ENCODE measurements at places on chromosomes 1 and 21.
A peak's percentile ranks its signal among the peaks of the same experiment; 100 is the strongest.

DNA sequence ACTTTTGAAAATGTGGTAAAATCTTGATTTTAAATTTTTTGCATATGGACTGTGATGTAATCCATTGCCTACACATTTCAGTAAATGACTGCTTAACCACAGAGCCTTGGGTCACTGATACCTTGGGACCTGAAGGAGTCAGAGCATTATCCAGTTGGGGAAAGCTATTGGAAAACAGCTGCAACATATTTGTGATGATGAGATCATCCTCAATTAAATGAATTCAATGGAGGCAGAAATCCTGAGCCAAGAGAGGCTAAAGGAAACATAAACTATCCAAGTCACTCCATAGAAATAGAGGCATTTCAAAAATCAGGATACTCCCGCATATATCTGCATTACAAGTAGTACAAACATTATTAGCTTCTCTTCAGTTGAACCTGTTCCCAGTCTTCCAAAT lies 99.8 kb upstream of the PRMT6 start:
- no peak for DNase-seq

GRCh38 chr1:205319081-205320018 lies 2.2 kb downstream of the NUAK2 start:
- no peak for DNase-seq

GRCh38 chr1:183185941-183186490 lies at the start of gene LAMC2:
TSS of gene LAMC2 (plus strand) at chr1:183186264. CDS start at chr1:183186353, 89 bp downstream.
- peak; percentile 85 for DNase-seq

GRCh38 chr1:93516164-93516563 lies 68.2 kb downstream of the FNBP1L start:
- DNase-seq, result peak; percentile 9

GRCh38 chr1:119279456-119280381 lies 88.9 kb upstream of the HAO2 start:
- peak; percentile 18 for DNase-seq

DNA sequence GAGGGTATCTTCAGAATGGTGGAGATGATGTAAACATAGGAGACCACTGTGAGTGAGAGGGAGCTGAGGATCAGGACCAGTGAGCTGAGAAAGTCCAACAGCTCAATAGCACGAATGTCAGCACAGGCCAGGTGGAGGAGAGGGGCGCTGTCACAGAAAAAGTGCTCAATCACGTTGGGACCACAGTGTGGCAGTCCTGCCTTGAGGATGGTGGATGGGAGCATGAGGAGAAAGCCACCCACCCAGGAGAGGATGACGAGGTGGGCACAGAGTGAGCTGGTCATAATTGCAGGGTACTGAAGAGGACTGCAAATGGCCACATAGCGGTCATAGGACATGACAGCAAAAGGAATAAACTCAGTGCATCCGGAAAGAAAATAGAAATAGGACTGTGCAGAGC lies 8.1 kb downstream of the OR11L1 start:
- DNase-seq, result no peak

DNA sequence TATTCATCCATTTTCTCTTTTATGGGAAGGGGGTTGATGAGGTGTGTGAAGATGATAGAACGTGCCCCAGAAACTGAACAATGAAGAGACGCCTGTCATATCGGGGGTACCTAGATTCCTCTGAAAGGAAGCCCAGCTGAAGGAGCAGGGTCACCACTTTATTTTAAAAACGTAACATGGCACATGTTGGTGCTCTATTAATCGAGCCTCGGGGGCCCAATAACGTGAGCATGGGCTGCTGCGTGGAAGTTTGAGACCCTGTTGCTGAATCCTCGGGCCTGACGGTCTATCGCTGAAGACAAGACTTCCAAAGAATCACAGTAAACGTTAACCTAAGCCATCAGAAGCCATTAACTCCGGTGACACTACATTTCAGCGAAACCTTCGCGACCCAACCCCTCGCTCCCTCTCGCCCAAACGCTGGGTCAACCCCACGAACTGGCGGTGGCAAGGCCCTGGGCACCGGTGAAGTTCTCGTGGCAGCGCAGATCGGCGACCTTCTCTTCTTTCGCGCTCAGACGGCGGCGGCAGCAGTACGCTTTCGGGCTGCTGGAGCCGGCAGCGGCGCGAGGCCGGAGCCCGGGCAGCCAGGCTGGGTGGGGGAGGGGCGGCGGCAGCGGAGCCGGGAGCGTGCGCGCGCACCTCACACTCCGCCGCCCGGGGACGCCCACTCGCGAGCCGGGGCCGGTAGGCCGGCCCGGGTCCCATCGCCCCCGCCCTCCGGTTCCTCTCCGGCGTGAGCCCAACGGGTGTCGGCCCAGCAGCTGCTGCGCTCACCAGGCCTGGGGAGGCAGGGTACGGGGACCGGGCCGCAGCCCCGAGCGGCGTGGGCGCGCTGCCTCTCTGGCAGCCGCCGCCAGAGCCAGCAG lies 838 bp upstream of the MAN1A2 start:
- DNase-seq, result peak; percentile 93

GRCh38 chr1:195026792-195027191 lies 1581.4 kb downstream of the KCNT2 start:
- no peak for DNase-seq

GRCh38 chr1:67489643-67490042 lies 59.4 kb upstream of the SERBP1 start:
- peak; percentile 65 for DNase-seq

- DNase-seq, result no peak
These were observed 180.5 kb upstream of the GORAB start for GRCh38 chr1:170351366-170351946.

GRCh38 chr1:34746785-34747637 lies 7.8 kb upstream of the GJB5 start:
- no peak for DNase-seq

DNA sequence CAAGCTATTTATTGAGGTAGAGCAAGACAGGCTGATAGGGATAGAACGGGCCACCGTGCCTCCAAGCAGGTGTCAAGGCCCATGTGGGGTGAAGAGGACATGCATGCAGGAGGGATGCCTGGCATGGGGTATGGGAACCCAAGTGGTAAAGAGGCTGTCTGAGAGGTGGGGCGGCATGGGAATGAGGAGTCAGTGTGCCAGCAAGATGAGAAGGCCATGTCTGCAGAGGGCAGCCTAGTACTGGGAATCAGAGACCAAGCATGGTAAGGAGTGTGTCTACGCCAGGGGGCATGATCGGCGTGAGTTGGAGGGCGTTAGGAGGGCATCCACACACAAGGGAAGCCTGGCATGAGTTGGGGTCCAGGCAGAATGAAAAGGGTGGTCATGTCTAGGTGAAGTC lies 303.7 kb upstream of the PLD5 start:
- DNase-seq, result no peak

GRCh38 chr1:180311011-180311730 lies 81.1 kb downstream of the LHX4 start:
- no peak for DNase-seq

- no peak for DNase-seq
These were observed 3.4 kb upstream of the KRTAP10-5 start for GRCh38 chr21:44583800-44584147.

DNA sequence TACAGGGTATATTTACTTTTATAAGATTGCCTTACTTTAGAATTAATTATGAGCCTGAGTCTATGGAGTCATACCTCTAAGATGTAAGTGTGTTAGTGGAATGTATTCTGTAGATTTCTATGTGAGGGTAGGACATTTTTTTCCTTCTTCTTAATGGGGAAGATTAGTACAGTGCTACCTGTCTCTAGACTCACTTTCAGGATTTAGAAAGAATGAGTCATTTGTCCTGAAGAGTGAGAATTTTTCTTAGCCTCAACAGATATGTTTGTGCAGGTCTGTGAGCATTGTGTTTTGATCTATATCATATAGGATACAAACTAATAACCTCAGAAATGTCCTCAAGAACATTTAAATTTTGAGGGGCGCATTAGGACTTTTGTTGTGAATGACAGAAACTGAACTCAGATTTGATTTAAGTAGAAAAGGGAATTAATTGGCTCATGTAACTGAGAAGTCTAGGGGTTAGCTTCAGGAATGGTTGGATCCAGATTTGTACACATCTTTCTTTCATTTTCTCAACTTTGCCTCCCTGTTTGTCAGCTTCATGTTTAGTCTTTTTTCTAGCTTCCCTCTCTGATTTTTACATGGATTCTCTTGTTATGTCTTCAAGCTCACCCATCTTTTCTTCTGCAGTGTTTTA lies 45.3 kb downstream of the TTC3 start:
- DNase-seq, result no peak

DNA sequence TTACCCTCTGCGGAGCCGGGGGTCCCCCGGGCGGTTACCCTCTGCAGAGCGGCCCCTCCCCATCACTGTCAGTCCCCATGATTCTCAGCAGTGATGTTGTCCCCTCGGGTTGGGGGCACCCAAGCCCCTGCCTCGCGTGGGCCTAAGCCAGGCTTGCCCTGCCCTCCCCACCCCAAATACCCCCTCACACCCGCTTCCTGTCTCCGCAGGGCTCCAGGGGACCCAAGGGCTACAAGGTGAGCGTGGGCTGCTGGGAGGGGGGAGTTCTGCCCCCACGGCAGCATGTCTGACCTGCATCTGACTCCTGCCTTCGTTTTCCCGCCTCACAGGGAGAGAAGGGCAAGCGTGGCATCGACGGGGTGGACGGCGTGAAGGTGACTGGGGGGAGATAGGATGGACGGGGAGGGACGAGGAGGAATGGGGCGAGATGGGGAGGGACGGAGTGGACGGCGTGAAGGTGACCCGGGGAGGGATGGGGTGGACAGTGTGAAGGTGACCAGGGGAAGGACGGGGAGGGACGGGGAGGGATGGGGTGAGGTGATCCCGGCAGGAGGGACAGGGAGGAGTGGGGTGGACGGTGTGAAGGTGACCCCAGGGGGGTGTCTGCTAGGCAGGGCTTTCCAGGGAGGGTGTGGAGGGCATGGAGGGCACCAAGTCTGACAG lies 8.6 kb downstream of the COL6A1 start:
- no peak for DNase-seq

DNA sequence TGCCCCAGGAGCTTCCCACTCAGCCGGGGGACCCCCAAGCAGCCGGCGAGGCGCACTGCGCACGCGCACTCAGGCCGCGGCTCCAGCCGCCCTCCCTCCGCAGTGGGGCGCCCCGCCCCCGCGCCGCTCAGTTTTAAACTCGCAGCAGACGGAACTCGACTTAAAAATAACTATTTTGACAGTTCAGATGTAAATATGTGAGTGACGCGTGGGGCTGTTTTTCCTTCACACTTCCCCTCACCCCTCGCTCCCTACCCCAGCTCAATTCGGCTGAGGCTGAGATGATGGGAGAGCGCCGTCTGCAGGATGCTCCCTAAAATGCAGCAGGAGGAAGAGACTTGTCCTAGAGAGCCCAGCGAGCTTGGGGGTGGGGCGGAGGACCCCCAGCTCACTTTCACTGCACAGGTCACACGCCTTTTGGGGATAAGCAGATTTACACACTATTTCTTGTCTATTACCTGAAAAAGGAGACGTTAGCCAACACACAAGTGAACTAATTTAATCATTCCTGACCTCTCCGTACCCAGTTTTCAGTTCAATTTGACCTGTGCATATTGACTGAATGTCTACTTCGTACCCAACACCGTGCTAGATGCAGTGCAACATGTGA lies 8.9 kb upstream of the LEMD1 start:
- peak; percentile 77 for DNase-seq

DNA sequence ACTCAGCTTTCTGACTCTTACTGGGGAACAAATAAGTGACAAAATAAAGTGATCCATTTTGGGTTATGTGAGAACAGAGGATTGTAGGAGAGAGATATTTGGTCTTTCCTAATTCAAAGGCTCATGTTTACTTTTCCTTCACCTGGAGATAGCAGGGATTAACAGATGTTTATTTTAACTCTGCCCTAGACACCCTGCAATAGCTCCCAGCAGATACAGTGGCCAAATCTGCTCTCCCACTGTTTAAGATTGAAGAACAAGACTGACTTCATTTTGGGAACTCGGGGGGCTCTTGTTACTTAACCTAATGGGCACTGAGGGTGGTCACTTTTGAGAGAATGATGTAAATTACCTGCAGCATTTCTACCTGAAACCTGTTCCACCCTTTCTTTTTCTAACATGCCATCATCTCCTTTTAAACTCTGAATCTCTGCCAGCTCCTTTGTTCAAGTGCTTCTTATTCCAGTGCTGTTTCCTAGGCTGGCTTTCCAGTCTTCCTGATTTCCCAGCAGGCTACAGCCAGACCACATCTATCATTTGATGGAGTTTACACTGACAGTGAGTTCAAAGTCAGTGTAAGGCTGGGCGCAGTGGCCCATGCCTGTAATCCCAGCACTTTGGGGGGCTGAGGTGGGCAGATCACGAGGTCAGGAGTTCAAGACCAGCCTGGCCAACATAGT lies 90.0 kb downstream of the SELENOF start:
- DNase-seq, result no peak

DNA sequence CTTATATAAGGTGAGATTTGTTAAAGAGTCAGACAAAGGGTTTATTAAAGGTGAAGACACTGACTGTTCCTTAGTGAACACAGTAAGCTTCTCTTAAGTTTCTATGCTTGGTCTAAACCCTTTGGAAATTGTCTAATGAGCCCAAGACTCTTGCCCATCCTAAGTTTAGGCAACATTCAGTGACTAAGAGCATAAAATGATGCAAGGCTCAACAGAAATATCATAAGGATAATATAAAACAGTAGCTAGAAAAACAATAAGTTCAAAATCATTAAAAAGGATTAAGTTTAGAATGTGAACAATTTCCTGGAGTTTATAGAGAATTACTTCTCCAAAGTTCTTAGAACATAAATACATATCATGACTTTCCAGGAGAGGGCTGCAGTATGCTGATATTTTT lies 108.9 kb upstream of the PDC start:
- no peak for DNase-seq

DNA sequence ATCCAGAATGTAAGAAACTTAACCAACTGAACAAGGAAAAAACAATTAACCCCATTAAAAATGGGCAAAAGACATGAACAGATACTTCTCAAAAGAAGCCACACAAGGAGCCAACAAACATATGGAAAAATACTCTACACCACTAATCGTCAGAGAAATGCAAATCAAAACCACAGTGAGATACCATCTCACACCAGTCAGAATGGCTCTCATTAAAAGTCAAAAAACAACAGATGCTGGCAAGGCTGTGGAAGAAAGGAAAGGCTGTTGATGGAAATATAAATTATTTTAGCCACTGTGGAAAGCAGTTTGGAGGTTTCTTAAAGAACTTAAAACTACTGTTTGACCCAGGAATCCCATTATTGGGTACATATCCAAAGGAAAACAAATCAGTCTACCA lies 51.2 kb downstream of the RGS4 start:
- DNase-seq, result no peak

GRCh38 chr1:176944606-176945005 lies 219.9 kb downstream of the ASTN1 start:
- no peak for DNase-seq

DNA sequence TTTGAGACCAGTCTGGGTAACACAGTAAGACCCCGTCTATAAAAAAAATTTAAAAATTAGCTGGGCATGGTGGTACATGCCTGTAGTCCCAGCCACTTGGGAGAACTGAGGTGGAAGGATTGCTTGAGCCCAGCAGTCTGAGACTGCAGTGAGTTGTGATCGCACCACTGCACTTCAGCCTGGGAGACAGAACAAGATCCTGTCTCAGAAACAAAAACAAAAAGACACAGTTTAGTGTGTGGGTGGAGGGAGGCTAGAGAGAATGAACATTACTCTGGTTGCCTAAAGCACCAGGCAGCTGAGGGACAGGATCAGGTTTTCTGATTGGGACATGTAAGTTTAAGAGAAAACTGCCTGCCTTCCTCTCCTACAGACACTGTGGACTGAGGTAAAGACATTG lies 42.3 kb downstream of the VAMP4 start:
- DNase-seq, result no peak

- peak; percentile 98 for DNase-seq
These were observed 28.5 kb upstream of the PKP1 start for GRCh38 chr1:201254625-201255478.

- DNase-seq, result no peak
These were observed 27.5 kb upstream of the GNG12 start for GRCh38 chr1:67860776-67861175.

GRCh38 chr1:108644984-108645383 lies 15.9 kb downstream of the HENMT1 start:
- no peak for DNase-seq
